CD4-positive, alpha-beta T cell treated with Interleukin-4 for 4 hours (primary cell): ENCODE measurements at places on chromosomes 13 and 19.

DNA sequence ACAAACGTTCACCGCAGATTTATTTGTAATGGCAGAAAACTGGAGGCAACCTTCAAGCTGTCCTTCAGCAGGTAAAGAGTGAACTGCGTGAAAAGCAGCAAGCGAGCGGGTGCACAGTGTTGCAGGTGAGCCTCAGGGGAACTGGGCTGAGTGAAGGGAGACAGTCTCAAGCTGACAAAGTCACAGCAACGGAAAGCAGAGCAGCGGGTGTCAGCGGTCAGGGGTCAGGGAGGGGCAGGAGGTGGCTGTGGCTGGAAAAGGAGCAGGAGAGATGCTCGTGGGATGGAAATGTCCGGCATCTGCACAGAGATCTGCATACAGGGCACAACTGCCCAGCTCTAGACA lies 8.5 kb upstream of the RASA3 start:
- DNase-seq = peak; percentile 52

DNA sequence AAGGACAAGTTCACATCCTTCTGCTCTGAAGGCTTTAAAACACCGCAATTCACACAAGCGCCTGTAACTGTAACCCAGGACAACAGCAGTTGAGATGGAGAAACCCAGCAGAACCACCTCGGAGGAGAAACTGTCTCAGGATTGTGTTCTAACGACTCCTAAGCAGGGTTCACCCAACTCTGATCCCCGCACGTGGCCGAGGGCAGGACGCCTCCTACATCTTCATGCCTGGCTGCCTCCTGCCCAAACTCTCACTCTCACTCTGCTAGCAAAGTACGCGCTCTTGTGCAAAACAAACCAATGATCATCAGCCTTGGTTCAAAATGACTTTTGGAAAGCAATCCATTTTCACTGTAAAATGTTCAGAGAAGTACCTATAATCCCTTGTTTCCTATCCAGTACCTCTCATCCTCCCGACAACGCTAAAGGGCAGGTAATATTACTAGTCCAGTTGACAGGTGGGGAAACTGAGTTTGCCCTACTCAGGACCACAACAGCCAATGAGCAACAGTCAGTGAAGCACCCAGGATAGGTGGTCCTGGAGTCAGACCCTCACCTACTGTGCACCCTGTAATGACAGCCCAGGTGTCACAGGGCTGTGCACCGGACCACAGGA lies 25.6 kb downstream of the EPS15L1 start:
- no peak for DNase-seq

- no peak for DNase-seq
These were observed 1.1 kb upstream of the KCTD15 start for GRCh38 chr19:33795370-33796163.

DNA sequence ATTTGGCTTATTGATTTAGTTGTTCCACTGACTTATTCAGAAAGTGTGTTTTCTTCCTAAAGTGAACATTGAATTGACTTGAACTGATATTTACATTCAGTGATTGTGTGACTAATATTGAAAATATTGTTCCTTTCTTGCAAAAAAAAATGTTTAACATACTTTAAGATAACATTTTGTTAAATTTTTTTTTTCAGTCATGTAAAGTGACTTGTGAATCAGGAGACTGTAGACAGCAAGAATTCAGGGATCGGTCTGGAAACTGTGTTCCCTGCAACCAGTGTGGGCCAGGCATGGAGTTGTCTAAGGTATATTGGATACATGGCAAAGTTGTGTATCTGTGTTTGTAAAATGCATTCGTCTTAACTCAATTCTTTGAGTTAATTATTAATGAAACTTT lies 22.9 kb downstream of the TNFRSF19 start:
- DNase-seq = no peak

- DNase-seq = no peak
These were observed 9.7 kb upstream of the CEBPA start for GRCh38 chr19:33312065-33312464.
